ENCODE measurements at places on chromosomes 5 and 9.

- DNase-seq = no peak
Observed at GRCh38 chr9:105206821-105207699, 37.4 kb upstream of the SLC44A1 start.

- no peak for DNase-seq
Observed at GRCh38 chr5:56681346-56681745, 134.0 kb upstream of the MAP3K1 start.

DNA sequence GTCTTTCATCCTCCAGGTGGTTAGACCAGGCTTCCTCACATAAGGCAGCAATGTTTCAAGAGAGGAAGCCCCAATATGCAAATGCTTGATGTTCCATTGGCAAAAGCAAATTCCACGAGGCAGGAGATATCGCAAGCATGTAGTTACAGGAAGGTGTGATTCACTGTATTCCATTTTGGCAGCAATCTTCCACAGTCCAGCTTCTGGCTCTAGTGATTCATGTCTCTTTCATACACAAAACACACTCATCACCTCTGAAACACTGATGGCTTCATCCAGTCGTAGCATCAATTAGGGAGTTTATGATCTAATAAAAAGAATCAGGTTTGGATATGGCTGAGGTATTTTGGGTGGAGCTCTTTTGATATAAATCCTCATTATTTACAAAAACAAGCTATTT, 552.2 kb upstream of the RIOK2 start:
- DNase-seq = no peak

DNA sequence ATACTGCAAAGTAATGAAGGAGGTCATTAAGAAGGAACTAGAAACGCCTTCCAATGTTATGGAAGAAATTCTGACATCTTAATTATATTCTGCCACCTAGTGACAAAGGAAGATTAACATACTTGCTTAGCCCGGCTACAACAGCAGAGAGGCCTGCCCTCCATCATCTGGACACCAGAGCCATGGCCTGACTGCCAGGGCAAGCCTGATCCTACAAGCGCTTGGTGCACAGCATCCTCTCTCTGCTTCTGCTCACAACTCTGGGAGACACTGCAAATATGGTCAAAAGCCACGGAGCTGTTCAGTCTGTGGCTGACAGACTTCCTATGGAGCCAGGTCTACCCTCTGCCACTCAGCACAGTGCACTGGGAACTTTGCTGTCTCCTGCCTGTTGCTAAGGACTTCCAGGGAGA, 87.3 kb upstream of the SLC44A1 start:
- DNase-seq = peak; percentile 83

DNA sequence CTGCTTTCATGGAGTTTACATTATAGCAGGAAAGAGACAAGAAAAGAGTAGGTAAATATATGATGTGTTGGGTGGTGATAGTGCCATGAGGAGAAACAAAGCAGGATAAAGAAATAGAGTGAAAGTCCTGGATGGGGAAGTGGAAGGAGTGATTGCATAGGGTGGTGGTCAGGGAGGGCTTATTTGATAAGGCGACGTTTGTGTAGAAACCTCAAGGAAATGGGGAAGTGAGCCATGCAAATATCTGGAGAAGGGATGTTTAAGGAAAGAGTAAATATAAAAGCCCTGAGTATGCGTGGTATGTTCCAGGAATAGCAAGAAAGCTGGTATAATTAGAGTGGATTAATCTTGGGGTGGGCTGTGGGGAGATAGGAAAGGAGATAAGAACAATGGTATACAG, 134.7 kb upstream of the SV2C start:
- no peak for DNase-seq

DNA sequence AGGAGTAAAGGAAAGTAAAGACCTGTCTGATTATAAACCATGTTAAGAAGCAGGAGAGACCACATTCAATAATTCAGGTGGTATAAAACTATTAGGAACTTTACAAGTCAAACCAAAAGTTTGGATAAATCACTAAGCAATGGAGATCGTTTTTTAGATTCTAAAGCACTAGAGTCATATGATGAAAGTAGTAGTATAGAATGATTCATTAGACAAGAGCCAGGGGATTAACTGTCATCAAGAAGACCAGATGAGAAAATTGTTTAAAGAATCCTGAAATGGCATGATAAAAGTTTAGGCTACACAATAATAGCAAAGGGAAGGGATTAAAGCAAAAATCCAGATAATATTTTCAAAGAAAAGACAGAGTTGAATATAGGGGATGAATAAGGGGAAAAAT, 12.9 kb upstream of the CARNMT1 start:
- no peak for DNase-seq

GRCh38 chr5:773517-774264, 10.8 kb downstream of the ZDHHC11B start:
- no peak for DNase-seq

GRCh38 chr9:113541019-113541900, 77.7 kb downstream of the RGS3 start:
- no peak for DNase-seq

GRCh38 chr9:128587453-128587852, 35.1 kb downstream of the SPTAN1 start:
- DNase-seq = no peak

GRCh38 chr9:136051837-136052471, 43.1 kb downstream of the NACC2 start:
- peak; percentile 39 for DNase-seq

DNA sequence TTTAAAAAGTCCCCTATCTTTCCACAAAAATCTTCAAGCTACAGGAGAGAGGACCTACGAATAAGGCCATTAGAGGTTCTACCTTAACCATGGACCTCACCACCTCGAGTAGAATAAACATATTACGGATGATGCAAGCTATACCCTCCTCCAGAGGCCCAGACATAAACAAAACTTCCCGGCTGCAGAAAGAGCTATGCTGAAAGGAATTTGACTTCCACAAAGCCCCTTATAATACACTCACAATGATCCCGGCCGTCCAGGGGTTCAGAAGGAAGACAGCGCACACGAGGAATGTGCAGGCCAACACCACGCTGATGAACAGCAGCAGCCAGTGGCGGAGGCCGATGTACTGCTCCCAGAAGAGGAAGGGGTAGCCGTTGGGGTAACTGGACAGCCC, 59.0 kb downstream of the PTCH1 start:
- DNase-seq = no peak

DNA sequence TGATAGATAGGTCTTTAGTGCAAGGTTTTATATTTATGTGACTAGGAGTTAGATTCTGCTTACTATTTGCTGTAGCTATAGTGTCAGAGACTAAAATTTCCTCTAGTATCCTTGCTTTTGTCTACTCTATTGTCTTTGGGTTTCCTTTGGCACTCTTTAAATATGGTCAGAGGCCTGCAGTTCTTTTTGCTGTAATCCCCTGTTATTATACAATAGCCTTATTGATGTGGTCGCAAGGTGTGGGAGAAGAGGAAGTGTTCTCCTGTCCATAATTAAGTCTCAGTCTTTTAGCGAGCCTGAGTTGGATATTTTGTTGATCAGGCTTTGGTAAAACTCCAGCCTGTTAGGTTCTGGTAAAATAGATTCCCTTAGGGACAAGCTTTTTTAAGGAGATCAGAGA, 34.9 kb downstream of the LURAP1L start:
- DNase-seq = no peak

DNA sequence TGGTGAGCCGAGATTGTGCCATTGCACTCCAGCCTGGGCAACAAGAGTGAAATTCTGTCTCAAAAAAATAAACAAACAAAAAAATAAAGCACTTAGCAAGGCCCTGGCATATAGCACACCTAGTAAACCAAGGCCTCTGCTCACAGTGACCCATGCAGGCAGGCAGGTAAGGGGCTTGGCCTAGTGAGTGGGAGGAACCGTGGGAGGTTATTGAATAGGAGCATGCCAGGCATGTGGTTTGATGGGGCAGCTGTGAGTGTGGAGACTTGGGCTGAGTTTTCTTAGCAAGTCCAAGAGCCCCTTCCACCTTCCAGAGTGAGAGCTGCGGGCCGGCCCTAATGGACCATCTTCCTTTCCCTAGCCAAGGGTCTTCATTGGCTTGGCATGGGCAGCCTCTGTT, 4.5 kb upstream of the NDST1 start:
- DNase-seq = no peak

DNA sequence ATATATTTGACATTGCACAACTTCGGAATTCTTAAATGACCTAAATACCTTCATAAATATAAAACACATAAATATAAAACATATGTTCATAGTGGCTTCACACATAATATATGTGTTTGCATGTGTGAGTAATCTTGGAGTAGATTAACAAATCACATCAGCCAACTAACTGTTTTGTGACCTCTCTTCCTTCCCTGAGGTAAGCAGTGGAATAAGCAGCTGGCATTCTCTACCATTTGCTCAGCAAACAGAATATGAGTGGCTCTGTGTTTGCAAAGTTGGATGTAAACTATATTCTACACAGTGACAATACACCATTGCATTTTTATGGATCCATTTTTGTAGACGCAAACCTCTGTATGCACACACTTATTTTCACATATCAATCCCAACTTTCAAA, 189.9 kb downstream of the ACER2 start:
- DNase-seq = no peak

- DNase-seq = no peak
Observed at GRCh38 chr5:21817668-21818369, 1035.3 kb downstream of the CDH12 start.

DNA sequence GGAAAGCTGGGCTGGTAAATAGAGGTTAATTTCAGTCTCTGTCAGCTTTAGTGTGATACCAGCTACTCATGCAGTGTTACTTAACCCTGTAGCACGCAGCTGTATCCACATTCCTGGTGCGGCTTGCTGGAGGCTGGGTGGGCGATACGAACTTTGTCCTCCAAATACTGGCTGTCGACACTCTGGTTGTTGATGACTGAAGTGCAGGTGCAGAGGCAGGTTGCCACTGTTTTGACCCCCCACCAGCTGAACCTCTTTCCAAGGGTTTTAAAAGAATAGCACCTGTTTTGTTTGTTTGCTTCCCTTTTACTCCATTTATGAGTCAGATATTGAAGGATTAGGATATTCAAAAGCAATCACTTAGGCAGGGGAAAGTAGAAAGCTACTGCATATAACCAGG, 4.4 kb upstream of the RABGAP1 start:
- no peak for DNase-seq

DNA sequence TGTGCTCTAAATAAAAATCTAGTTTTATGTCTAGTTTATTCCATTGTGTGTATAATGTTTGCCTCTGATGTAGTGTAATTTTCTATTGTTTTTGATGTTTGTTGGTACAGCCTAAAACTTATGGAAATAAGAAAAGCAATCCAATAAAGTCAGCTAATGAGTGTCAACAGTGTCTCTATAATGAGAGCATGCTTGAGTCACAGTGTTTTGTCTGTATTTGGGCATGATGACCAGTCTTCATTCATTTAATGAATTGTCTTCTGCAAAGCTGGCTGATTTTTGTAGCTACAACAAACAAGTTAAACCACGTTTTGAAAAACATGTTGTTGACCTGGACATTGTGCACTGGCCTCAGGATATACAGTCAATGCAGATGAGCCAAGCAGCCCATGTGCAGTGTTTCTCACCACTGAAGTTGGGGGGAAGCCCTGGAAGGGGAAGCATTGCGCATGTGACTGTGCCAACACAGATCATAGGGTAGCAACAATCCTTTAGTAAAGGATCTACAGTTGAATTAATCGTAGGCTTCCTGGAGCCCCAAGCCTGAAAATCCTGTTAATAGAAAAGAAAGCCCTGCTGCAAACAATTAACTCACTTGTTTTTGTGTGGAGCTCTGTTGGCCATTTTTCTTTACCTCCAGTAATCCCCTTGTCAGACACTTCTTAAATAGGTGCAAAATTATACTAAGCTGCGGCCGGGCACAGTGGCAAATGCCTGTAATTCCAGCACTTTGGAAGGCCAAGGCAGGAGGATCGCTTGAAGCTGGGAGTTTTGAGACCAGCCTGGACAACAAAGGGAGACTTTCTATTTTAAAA, 88.0 kb downstream of the INIP start:
- DNase-seq = no peak

GRCh38 chr5:169797577-169797976, 160.5 kb downstream of the DOCK2 start:
- DNase-seq = no peak

DNA sequence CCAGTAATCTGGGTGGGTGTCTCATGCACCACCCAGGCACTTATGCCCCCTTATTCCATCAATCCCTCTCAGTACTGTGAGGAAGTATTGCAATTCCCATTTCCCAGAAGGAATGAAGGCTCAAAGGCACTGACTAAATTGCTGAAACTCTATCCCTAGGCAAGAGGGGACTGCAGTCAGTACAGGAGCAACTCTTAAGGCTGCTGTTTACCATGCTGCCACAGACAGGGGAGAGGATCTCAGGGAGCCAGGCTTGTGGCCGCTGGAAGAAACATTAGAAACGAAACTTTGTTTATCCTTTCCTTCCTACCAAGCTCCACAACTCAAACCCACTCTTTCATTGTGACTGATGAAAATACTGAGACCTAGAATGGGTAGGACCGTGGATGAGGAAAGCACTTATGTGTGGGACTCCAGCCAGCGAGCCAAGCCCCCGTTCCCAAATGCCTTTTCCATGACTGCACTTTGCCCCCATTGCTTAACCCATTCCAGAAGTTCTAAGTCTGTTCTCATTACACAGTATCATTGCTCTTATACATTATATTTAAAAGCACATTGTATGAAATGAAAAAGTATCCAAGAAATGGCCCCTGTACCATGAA, 54.3 kb downstream of the TLE1 start:
- no peak for DNase-seq

- DNase-seq = no peak
Observed at GRCh38 chr9:129343424-129344375, 165.6 kb upstream of the IER5L start.

DNA sequence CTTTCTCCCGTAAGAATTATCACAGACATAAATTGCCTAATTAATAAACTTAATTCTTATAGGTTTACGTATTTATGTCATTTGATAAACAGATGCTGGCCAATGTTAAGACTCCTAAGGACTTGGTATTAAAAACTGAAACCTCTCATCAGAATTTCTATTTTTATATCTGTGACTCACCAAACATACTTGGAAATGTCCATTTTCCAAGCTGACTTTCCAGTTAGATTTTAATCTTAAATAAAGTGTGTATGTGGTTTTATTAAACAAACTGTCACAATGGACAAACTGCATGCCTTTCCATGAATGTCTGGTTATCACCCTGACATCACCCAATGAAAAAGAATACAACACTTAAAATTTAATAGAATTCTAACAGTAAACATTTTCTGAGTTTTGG, 12.6 kb upstream of the COL23A1 start:
- DNase-seq = no peak

GRCh38 chr9:128421482-128421996, 882 bp downstream of the CERCAM start:
- no peak for DNase-seq

- no peak for DNase-seq
Observed at GRCh38 chr5:126358525-126358924, 64.7 kb upstream of the GRAMD2B start.

- DNase-seq = no peak
Observed at GRCh38 chr9:107557236-107557990, 67.8 kb upstream of the KLF4 start.

GRCh38 chr9:86257391-86257790, 2.1 kb downstream of the C9orf153 start:
- DNase-seq = peak; percentile 73
